ENCODE measurements at places on chromosomes 3 and 15.

GRCh38 chr3:38834110-38834509, 18.1 kb upstream of the SCN10A start:
- DNase-seq, result peak; percentile 46

GRCh38 chr3:136142592-136142991, 53.5 kb downstream of the MSL2 start:
- DNase-seq, result no peak

DNA sequence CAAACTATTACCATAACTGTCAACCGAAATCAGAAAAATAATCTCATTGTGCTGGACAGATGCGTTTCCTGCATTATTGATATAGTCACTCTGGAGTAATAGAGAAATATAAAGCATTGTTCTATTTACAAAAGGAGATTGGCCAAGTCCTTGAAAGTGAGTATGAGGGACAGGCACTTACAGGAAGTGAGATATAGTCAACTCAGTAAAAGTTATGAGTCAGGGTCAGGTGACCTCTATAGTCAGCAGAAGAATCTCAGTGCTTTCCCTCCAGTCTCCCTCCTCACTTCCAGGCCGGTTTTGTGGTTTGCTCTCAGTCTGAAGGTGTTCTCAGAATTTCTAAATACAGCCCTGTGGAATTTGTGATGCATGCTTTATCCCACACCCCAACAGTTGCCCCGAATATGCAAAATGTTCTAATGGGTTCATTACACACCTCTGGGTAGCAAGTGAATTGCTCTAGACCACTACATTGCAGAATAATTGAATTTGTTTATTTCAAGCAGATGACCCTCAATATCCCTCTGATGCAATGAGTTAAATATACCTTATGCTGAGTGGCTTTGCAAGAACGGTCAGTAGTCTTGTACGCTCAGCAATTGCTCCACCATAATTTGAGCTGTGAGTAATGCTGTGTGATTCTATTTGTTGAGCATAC, 787.7 kb downstream of the MCTP2 start:
- DNase-seq, result no peak

DNA sequence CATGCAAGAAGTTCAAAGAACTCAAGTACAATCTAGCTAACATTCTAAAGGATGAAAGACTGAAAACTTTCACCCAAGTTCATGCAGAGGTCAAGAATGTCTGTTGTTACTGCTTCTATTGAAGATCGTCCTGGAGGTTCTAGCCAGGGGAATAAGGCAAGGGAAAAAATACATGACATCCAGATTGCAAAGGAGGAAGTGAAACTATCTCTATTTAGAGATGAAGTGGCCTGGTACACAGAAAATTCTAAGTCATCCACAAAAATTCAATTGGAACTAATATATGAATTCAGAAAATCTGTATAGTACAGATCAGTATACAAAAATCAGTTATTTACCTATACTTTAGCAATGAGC, 693.0 kb downstream of the NR2F2 start:
- DNase-seq, result no peak

DNA sequence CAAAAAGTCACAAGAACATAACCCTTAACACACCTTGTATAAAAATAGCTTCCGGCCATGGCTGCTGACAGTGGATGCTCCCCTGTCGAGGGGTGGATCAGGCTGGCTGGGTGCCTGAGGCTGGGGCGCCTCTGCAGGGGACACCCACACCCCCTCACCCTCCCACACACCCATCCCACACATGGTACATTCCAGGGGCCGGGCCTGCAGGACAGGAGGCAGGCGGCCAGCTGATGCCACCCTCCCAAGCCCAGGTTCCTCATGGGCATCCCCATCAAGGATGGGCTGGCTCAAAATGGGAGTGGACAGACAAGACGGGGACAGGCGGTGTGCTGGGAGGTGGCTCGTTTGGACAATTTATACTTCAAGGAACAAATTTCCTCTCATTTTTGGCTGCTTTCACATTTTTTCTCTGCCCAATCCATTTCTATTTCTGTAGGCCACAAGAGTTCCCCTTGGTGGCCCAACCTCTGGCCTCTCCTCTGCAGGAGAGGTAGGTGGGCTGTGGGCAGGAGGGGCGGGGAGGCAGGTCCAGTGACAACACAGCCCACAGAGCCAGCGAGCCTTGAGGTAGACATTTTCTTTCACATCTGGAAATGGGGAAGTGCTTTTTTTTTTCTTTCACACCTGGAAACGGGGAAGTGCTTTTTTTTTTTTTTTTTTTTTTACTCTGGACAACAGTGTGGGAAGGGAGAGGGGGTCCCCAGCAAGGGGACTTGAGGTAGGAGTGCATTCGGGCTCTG, 23.3 kb downstream of the RNU5B-1 start:
- no peak for DNase-seq

GRCh38 chr3:41630708-41631107, 331.2 kb downstream of the ULK4 start:
- no peak for DNase-seq

DNA sequence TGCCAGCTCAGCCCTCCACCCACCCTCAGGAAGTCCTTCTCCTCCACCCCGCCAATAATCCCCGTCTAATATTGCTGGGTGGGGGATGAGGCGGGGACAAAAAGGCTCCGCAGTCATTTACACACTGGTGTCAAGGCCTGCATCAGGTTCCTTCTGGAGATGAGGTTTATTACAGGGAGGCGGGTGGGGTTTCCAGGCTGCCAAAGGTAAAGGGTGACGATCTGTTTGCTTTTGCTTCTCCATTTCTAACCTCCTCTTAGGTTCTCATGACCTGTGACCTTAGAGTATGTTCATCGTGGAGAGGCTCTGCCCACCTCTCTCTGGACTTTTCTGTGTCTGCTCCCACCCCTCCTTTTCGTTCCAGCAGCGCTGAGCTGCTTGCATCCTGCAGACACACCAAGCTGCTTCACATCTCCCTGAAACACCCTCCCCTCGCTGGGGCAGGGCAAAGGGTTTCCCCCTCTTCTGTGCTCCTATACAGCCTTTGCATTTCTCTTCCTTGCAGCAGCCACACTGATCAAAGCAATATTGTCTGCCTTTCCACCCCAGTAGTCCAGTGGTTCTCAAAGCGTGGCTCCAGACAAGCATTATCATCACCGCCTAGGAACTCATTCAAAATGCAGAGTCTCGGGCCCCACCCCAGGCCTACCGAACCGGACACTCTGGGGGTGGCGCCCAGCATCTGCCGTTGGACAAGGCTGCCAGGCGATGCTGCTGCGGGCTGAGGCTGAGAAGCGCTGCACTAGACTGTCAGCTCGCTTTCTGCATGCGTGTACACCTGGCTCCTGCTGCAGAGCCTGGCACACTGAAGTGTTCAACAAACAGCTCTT, 26.6 kb downstream of the CA12 start:
- DNase-seq, result no peak

DNA sequence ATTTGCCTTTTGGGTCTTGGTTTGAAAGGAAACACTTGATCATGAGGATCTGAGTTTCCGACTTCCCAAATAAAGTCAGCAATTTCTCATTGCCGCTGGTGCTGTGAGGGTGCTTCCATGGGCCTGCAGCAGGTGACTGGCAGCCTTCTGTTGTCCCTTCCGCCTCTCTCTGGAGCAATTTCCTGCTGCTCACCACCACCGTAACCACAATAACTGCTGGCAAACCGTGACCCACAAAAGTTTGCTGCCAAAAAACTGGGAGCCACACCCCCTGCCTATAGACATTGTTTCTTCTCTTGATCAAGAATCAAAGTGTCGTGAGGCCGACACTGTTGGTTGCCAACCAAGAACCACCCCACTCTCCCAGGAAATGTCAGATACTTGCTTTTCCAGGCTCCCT, 164.0 kb downstream of the NR2F2 start:
- no peak for DNase-seq

DNA sequence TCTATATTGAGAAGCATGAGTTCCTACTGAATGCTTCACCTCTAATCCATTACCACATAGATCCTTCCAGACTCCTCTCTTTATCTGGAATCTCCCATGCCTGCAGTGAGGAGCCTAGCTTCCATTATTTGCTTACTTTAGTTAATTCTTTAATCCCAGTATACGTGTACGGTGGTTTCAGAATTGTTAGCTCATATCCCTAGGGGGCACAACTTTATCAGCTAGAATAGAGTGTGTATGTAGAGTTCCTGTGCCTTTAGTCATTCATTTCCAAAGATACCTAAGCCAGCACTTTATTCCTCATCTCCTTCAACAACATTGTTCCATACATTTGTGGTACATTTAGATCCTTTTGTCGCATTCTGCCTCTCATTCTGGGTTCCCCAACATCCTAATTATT, 226.0 kb downstream of the TJP1 start:
- DNase-seq, result no peak

GRCh38 chr3:24296441-24297205, 198.0 kb downstream of the THRB start:
- DNase-seq, result no peak
